Muscle of arm (tissue), 14 donors: ENCODE measurements at places on chromosomes 6 and 20. TPM values are rescaled to one million over a fixed set of nuclear protein-coding genes. Genes with fewer than 3 reads are reported as not detected.
A peak's percentile ranks its signal among the peaks of the same experiment; 100 is the strongest.

DNA sequence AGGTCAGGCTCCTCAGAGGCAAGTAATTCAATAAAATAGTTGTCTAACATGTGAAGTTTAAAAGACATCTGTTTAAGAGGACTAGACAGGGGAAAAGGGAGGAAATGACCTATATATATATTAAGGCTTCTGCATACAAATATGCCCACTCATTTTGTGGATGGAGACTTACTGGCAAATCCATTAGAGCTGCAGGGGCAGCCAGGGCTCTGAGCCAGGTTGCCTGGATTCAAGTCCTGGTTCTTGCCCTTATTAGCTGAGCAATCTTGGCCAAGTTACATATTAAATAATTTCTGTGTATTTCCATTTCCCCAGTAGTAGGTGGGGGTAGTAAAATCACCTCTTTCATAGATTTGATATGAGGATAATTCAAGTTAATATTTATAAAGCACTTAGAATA, 287.0 kb upstream of the RIMS1 start:
- DNase-seq = peak; percentile 38

The NKAIN2 gene
- 5.7 TPM for polyA plus RNA-seq

GRCh38 chr20:49603209-49603627, 35.3 kb upstream of the PTGIS start:
- DNase-seq = no peak

GRCh38 chr6:15921243-15921642, 207.6 kb upstream of the MYLIP start:
- no peak for DNase-seq

DNA sequence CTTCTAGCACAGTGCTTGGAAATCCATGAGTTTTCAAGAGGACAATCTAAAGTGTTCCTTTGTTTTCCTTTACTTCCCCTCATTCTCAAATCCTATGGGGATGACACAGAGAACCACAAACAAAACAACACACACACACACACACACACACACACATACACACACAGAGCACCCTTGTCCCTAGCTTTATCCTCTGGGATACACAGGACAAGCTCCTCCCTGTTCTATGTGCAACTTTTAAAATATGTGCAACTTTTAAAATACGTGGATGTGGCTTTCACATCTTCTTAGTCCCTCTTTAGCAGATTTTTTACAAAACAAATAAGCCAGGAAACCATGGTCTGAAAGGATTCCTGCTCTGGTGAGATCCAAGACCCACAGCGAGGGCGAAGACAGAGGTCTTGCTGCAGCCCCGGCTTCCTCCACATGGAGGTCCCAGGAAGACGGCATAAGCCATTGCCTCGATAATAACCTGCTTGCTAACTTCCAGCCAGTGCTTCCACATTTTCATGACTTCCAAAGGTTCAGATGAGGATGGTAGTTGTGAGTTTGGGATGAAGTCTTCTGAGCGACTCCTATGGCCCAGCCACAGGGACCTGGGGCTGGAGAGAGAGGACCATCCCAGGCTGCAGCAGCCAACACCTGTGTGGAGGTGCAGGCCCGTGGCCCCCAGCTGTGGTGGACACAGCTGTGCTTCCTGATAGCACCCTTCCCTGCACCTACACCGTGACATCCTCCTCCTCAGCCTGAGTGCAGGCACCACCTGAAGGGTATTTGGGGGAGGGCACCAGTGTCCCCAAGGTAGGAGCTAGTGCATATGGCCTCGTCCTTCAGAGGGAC, 62.8 kb upstream of the CD93 start:
- DNase-seq = no peak

- no peak for DNase-seq
These were observed 79.3 kb upstream of the GATA5 start for GRCh38 chr20:62554898-62555641.

GRCh38 chr6:158334534-158334933, 22.3 kb downstream of the TULP4 start:
- no peak for DNase-seq
